ENCODE measurements at places on chromosomes 13 and 19.

- DNase-seq, result peak; percentile 74
Observed at GRCh38 chr19:46840498-46840942, 10.1 kb downstream of the AP2S1 start.

- peak; percentile 12 for DNase-seq
Observed at GRCh38 chr19:31459430-31459829, 110.2 kb upstream of the TSHZ3 start.

DNA sequence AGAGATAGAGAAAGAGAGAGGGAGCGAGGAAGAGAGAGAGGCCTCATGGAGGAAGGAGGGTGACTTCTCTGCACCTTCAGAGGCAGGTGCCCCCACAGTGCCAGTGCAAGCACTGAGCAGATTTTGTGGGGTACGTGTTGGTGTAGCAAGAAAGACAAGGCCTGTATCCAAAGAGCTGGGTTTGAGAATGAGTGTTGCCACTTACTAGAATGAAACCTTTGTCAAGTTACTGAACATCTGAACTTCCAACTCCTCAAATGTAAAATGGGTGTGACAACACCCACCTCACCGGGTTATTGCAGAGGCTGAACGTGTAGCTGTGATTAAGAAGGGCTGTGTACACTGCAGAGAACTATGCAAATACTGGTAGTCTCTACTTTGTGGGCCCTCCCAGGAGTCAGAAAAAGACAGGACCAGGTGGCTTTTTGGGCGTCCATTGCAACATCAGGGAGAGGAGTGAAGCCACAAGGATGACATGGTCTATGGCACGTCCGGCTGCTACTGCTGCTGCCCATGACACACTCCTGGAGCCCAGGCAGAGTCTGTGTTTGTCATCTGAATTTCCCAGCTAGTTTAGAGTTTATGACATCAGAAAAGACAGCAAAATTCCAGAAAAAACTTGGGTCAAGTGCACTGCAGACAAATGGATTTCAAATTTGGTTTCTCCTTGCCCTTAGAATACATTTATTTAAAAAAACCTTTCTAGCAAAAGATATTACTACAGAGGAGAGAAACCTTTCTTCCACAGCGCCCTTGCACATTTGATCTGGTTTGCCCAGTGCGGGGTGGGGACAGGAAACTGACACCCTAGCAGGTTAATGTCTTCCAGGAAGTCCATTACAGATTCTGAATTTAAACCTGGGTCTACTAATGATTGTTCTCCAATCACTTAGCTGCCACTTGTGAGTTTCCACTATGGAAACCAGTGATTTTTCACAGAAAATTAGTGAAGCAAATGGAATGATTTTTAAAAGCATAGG lies 54.0 kb upstream of the ATP12A start:
- no peak for DNase-seq

DNA sequence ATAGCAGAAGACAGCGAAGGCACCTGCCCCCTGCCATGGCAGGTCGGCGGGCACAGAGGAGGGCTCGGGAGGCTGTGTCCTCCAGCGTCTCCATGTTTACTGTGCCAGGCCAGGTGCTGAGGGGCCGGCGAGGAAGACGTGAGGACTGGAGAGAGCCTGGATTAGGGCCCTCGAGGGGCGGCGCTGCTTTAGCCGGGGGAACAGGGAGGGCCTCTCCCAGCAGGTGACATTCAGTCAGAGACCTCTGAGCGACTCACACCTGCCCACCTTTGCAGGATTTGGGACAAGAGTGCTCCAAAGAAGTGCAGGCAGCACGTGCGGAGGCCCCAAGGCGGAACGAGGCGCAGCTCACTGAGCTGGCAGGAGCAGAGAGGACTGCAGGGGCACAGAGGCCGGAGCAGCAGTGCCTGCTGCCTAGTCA lies 17.6 kb downstream of the KDM4B start:
- no peak for DNase-seq

DNA sequence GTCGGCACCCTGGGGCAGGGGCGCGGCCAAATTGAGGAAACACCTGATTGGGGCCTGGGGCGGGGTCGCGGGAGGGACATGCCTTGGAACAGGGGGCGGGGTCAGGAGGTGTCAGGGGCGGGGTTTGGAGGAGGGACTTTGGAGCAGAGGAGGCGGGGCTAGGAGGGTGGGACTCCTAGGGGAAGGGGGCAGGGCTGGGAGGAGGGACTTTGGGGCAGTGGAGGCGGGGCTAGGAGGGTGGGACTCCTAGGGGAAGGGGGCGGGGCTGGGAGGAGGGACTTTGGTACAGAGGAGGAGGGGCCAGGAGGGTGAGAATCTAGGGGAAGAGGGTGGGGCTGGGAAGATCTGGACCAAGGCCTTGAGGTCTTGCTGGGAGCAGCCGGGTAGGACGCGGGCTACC lies 21.9 kb downstream of the GRIN2D start:
- DNase-seq, result peak; percentile 77

- DNase-seq, result no peak
Observed at GRCh38 chr13:21466527-21466926, 7.4 kb upstream of the ZDHHC20 start.

DNA sequence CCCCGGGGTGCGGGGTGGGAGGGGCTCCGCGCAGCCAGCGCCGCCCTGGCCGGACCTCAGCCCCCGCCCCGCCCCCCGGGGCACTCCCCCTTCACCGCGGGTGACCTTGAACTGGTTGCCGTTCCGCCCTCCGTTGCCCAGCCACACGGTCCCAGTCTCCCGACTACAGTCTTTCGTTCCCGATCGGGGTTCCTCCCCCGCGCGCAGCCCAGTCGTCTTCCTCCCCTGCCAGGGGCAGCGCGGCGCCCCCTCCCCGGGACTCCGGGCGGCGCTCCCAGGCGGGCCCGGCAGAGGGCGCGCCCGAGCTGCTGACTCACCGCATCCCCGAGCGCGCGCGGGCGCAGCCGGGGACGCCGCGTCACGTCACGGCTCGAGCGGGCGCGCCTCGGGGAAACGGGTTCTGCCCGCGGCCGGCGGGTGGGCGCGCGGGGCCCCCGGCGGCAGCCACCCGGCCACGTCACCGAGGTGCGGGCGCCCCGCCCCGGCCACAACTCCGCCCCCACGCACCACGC lies 459 bp downstream of the MIDN start:
- DNase-seq, result peak; percentile 79

GRCh38 chr19:5485286-5485636 lies 30.0 kb downstream of the ZNRF4 start:
- DNase-seq, result no peak

GRCh38 chr13:71218960-71219359 lies 648.0 kb downstream of the DACH1 start:
- DNase-seq, result peak; percentile 25

DNA sequence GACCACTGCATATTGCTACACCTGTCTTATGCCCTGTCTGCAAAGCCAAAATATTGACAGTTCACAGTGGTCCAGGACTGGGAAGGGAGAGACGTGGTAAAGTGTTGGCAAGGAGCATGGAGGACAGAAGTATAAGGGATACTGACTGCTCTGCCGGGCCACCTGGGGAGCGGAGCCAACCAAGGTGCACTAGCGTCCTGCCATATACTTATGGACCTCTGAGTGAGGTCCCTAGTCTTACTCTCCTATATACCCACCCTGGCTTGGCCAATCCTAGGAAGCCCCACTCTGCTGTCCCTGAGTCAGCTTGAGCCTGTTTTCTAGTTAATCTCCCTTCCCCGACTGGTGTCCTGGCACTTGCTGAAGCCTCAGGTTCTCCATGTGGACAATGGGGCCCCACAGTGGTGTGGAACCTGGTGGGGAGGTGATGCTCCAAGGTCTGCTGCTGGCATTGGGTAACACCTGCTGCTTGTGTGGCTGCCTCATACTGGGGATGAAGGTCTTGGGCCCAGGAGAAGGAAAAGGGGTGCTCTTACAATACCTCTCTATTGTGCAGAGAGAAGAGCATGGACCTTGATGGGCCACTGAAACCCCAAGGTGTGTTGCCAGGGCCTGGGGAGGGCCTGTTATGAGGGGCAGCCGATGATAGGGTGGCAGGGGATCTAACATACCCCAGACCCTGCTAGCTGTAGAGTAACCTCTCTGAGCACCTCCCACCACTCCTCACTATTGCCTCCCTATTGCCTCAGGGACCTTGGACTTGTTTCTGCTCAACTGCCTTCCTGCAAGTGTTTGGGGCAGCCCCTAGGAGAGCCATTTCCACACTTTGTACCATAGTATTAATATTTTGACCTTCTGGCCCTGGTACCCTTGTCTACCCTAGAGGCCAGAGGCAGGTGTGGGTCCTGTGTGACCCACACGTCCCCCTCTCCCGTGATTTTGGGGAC lies 6.7 kb upstream of the TRIM28 start:
- no peak for DNase-seq

- DNase-seq, result no peak
Observed at GRCh38 chr13:98189841-98190505, 12.9 kb upstream of the RNF113B start.

DNA sequence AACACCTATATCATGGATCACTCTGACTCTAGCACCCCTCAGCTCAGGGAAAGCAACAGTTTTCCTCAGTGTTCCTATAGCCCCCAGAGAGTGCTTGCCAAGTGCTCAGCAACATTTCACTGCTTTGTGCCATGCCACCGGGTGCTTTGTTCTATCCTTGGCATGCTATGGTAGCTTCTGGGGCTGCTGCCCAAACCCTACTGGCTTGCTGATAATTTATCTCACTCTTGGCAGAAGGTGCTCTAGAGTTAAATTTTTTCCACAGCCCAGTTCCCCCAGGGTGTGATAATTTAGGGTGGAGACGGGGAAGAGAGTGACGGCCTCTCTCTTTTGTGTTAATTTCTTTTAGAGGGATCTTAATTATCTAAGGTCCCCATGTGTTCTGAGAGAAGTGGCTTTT lies 12.6 kb upstream of the CSNK1A1L start:
- no peak for DNase-seq

- no peak for DNase-seq
Observed at GRCh38 chr13:74230984-74231501, 96.8 kb upstream of the KLF12 start.

DNA sequence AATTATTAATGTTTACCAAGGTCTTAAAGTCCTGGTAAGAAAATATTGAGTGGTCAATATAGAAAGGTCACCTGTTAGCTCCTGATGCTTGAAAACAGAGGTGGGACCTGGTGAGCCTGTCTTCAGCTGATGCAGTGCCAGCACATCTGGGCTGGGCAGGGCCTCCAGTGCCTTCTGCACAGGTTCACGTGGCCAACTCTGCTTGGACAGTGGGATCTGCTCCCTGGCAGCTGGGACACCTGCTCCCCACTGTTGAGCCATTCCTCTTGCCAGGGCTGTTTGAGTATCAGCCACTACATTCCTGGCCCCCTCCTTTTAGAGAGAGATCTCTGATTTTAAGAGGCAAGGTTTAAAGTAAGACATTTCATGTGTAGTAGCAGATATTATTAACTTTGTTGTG lies 135.0 kb downstream of the TM9SF2 start:
- DNase-seq, result no peak

DNA sequence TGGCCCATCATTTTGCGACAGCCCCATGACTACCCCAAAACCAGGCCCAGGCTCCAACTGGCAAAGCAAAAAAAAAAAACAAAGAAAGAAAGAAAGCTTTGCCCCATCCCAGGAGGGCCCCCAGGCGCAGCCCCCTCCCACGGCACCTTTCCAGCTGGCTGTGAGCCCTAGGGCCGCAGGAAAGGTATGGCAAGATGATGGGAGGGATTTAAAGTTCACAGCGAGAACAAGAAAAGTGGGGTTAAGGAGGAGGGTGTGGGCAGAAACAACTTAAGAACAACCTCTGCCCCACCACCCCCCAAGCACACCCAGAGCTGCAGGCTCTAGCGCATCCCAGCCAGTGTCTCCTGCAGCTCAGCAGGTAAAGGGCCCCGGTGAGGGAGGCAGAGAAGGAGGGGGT lies at the start of gene CYP2F1:
Gene CYP2F1, plus strand, starts transcription at position 301 of the 400 bp plus-strand sequence. CDS start 1,757 bp downstream, outside the sequence.
- no peak for DNase-seq

- peak; percentile 68 for DNase-seq
Observed at GRCh38 chr13:32905063-32905863, 111.0 kb upstream of the KL start.

- DNase-seq, result no peak
Observed at GRCh38 chr13:25796474-25796873, 255.3 kb downstream of the SHISA2 start.

GRCh38 chr19:7926021-7926726 lies at the start of gene CTXN1:
TSS of gene CTXN1 (minus strand) at chr19:7926135. CDS start at chr19:7925538, 597 bp downstream.
- peak; percentile 66 for DNase-seq

GRCh38 chr13:110270507-110270906 lies 36.5 kb downstream of the COL4A1 start:
- DNase-seq, result no peak

DNA sequence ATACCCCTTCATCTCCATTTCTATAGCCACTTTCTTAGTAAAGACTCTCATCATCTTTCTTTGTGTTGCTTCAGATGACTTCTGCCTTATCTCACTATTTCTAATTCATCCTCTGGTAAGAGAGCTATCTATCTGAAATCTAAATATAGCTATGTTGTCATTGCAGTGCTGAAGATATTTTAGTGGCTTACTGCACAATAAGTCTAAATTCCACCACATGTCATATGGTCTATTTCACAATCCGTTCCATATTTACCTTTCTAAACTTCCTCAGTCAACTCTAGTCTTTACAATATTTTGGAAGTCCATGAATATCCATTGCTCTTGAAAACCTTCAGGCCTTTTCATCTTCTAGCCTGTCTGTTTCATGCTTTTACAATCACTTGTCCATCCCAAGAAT lies 465.1 kb upstream of the SLC10A2 start:
- no peak for DNase-seq

DNA sequence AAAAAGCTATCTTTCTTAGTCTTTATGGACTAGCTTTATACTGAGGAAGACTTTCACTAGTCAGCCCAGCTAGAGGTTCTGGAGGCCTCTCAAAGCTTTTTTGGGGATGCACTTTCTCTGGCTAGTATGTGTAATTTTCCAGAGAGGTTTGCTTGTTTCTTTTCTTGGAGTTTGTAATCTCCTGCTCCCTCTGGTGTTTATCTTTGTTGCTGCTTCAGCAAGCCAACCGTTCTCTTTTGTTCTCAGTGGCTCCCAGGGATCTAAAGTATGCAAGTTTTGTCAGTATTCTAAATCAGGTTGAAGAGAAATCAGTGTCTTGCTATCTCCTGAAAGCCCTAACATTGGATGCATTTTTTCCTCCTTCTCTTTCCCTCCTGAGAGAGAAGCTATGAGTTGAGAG lies 121.1 kb upstream of the MYO16 start:
- peak; percentile 61 for DNase-seq

DNA sequence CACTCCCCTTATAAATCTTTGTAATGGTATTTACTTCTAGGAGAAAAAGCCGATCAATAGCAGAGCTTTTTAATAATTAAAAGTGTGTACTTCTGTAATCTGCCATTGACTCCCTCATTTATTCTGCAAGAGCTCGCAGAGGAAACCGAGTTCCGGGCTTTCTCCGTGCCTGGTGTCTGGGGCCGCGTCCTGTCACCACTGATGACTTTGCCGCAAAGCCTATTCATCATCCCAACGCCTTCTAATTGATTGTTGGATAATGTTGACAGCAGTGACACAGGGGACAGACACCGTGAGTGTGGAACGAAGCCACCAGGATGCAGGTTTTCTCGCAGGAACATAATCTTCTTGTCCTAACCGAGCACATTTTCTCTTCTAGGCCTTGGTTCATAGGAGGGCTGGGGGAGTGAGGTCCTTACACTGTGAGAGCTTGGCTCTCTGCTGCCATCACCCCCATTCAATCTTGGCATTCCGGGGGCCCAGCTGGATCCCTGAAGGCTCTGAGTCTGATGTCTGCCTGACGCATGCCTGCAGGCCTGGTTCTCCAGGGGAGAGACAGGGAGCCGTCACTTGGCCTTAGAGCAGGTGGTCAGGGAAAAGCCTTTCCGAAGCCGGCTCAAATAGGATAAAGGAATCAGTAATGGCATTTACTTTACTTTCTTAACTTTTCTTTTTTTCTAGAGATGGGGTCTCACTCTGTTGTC lies 110.3 kb downstream of the KDM4B start:
- no peak for DNase-seq
